NCI-H1436 treated with DMSO at 0.1 percent for 48 hours (cell line): ENCODE measurements at places on chromosomes 3 and 15.
A peak's percentile ranks its signal among the peaks of the same experiment; 100 is the strongest.

DNA sequence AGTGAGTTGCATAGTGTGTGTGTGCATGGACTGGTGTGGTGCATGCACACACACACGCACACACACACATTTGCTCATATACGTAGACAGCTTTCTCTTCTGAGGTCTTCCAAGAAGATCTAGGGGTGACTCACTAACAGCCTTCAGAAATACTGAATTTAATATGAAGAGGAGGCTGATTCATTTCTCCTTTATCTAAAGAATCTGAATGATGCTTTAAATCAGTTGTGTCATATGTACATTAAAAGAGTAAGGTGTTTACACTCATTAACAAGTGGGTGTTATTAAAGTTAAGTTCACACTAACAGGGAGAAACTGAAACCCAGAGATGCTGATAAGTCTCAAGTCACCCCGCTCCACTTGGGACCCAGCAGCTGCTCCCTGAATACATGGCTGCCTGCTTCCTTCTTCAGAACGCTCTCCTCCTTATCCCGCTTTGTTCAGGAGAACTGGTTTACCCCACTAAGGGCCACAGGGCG lies 22.0 kb downstream of the TMPRSS7 start:
- DNase-seq: no peak

DNA sequence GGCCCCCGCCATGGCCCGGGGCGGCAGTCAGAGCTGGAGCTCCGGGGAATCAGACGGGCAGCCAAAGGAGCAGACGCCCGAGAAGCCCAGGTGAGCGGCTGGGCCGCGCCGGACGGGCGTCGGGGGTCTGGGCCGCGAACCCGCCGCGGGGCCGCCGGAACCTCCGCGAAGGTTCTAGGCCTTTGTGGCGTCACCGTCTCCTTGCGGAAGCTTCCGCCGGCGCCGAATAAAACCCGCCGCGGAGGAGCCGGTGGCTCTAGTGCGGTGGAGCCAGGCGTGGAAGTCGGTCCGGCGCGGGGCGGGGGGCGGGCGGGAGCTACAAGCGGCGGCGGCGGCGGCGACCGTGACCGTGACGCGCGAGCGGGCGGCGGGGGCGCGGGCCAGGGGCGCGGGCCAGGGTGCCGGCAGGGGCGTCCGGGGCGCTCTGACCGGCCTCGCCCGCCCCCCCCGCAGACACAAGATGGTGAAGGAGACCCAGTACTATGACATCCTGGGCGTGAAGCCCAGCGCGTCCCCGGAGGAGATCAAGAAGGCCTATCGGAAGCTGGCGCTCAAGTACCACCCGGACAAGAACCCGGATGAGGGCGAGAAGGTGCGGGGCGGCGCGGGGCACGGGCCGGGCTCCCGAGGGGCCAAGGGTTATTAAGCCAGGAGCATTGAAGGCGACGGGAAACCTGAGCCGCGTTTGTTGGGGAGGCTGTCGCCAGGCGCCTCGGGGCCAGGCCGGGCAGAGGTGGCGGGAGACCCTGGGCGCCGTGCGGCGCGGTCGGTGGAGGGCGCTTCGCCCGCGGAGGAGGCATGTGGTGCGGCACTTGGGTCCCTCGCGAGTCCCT lies at the start of gene DNAJA4:
DNAJA4 (plus strand) TSS at position 259 of the 833 bp plus-strand sequence; CDS start at position 461, 202 bp downstream.
- DNase-seq: no peak

DNA sequence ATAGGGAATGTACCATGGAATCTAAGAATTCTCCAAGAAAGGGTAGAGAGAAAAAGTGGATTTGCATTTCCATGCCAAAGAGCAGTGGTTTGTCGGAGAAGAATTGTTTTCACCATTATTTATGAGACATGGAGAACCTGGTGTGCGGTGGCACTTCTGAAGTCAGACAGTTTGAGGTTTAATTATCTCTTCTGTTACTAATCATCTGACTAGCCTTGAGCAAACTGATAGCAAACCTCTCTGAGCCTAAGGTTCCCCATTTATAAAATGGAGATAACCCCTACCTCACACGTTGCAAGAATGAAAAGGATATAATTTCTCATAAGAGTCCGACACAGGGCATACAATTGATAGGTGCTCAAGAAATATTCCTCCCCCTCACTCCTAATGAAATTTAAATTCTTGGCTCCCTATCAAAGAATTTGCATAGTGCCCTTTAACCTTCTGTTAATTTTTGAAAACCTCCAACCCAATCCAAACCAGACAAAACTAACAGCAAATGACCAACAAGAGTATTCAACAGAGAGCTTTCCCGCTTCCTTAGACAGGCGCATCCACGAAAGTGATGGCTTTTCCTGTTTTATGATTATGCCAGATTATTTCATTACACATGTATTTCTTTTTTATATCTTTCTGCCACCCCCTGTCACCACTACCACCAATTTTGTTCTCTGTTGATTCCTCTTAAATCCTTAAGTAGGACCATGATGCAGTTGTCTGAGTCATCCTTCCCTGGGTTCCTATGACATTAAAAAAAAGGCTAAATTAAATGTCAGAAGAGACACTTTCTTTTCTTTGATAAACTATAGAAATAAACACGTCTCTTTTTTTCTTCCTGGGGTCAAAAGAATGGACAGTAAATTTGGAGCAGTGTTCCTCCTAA lies 28.5 kb downstream of the TMEM212 start:
- no peak for DNase-seq

GRCh38 chr3:143755978-143756377 lies 92.3 kb downstream of the SLC9A9 start:
- DNase-seq: no peak

GRCh38 chr3:41503998-41504623 lies 304.8 kb downstream of the CTNNB1 start:
- no peak for DNase-seq

DNA sequence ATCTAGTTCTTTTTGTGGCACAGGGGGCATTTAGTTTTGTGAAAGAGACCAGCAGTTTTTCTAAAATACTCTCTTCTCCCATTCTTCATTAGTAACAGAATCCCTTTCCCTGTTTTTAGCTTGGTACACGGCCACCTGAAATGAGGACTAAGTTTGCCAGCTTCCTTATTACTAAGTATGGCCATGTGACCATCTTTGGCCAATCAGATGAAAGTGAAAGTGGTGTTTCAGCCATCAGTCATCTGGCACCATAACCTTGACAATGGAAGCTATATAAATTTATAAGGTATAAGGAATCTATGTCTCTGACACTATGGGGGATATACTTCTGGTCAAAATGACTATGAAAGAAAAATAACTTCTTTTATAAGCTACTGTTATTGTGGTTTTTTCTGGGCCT lies 570.4 kb downstream of the AGBL1 start:
- DNase-seq: no peak

- DNase-seq: no peak
Measured at GRCh38 chr15:40121911-40122638, 13.4 kb upstream of the BMF start.

- no peak for DNase-seq
Measured at GRCh38 chr15:74301583-74302361, 65.6 kb downstream of the CCDC33 start.

- DNase-seq: peak; percentile 19
Measured at GRCh38 chr3:116445311-116445841, at the start of gene LSAMP. Gene LSAMP, minus strand, starts transcription at chr3:116445487.

- DNase-seq: peak; percentile 78
Measured at GRCh38 chr3:187445356-187445755, 77.2 kb downstream of the RTP4 start.

- no peak for DNase-seq
Measured at GRCh38 chr15:29086001-29086400, 183.6 kb downstream of the NSMCE3 start.

DNA sequence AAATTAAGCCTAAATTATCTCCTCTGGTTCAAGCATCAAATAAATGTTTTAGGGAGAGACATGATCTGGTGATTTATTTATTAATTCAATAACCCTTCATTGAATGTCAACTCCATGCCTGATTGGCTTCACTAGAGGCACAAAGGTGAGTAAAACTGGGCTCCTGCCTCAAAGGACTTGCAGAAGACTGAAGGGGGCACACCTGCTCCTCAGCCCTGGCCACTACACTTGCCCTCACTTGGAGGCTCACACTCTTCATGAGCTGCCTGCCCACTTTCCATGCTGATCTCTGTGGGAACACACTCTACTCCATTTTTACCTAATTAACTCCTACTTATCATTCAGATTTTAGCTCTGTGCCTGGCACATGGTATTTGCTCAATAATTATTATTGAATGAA lies 84.4 kb upstream of the KCNMB2 start:
- DNase-seq: no peak

GRCh38 chr3:16671690-16672089 lies 66.5 kb upstream of the DAZL start:
- DNase-seq: no peak

- no peak for DNase-seq
Measured at GRCh38 chr15:100821327-100821726, 58.3 kb upstream of the ALDH1A3 start.

GRCh38 chr3:42753757-42754156 lies 19.3 kb downstream of the CCDC13 start:
- no peak for DNase-seq

DNA sequence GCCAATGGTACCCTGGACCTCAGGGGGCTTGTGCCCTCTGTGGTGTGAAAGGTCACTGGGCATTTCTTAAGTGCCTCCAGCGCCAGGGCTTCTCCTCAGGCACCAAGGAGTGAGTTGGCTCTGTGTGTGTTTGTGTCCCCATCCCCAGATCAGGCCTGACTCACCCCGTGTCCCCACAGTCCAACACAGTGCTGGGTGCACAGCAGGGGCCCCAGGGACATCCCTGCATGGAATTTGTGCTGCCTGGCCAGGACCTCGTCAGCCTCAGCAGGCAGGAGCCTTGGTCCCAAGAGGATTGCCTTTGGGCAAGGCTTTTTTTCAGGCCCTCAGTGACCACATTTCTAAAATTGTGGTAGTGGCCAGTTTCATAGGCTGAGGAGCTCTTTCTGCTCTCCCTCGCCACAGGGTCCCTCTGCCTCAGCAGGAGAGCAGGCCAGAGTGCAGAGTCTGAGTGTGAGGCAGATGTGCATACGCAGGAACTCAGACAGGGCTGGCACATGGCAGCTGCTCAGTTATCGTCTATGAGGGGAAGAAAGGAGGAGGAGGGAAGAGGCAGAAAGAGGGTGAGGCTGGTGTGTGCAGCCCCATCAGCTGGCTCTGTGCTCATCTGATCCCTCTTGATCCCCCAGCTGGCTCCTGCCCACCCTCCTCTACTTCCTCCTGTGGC lies 215.6 kb downstream of the RPLP1 start:
- DNase-seq: no peak

DNA sequence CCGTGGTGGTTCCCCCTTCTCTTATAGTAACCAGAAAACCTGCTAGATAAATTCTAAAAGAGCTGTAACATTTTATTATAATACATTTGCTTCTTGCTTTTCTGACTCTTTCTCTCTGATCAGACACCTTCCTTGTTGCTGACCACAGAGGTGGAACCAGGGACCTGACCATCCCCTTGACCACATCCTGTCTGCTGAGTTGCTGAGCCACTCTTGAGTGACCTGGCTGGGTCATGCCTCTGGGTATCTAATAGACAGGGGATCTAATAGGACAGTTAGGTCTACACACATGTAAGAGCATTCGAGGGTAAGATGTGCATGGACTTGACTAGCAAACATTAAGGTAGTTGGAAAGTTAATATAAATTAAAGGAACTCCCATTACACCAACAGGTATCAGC lies 22.8 kb upstream of the TRIM59 start:
- no peak for DNase-seq

DNA sequence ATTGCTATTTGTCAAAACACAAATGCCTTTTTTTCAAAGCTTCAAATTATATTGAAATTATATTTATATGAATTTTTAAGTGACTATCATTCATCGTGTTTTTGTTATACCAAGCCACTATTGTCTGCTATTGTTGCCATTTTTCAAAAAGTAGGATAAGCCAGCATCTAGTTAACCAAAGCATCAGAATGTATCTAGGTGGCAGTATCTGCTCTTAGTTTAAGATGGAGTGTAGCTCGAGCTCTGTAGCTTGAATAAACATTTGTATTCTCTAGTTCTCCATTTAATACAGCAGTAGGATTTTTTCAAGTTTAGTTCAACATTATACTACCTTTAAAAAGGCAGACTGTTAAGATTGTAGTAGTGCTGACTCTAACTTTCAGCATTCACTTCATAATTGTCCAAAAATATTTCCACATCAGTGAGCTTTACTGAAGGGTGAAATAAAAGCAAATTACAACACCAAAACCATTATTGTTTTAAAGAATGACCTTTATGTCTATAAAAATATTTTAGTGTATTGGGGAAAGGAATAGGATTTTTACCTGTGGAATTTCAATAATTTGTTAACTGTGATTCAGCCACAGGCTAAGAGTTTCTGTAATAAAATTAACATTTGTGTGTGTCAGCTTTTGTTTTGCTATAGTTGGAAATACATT lies 19.6 kb upstream of the C15orf61 start:
- no peak for DNase-seq
